ENCODE measurements at places on chromosomes 4 and X. TPM values are rescaled to one million over a fixed set of nuclear protein-coding genes. Genes with fewer than 3 reads are reported as not detected.

Gene TLL1
- total RNA-seq, result not detected

Gene SRPX2
- total RNA-seq, result not detected

Gene PITX2
- not detected for total RNA-seq

Gene RAB40AL
- total RNA-seq, result not detected

Gene USP17L28
- total RNA-seq, result not detected

Gene TLR10
- 2.0 TPM for total RNA-seq

Gene ATP11C
- 37.0 TPM for total RNA-seq

Gene DYNLT3
- 40.0 TPM for total RNA-seq

Gene JADE3
- 0.47 TPM for total RNA-seq

Gene APLN
- not detected for total RNA-seq

Gene DLG3
- total RNA-seq, result 5.6 TPM

Gene ERVMER34-1
- not detected for total RNA-seq

Gene ZNF41
- 15.3 TPM for total RNA-seq

Gene GAK
- 164 TPM for total RNA-seq

Gene SERPINA7
- total RNA-seq, result not detected

Gene TREX2
- total RNA-seq, result 4.6 TPM

Gene ANKRD17
- total RNA-seq, result 63.4 TPM

Gene FGF13
- total RNA-seq, result not detected

Gene CITED1
- not detected for total RNA-seq

Gene IQCM
- total RNA-seq, result not detected

Gene GYPE
- total RNA-seq, result 5.6 TPM

Gene NAP1L2
- total RNA-seq, result 17.0 TPM

Gene STBD1
- total RNA-seq, result 0.49 TPM

Gene WDR44
- 17.9 TPM for total RNA-seq

Gene BBS12
- total RNA-seq, result 1.9 TPM

Gene SOWAHD
- 2.0 TPM for total RNA-seq

Gene PAGE4
- not detected for total RNA-seq

Gene VCX3B
- not detected for total RNA-seq

Gene TACR3
- not detected for total RNA-seq

Gene PPP1R3F
- total RNA-seq, result 14.8 TPM

Gene ASB12
- total RNA-seq, result 0.29 TPM

Gene COX18
- total RNA-seq, result 20.2 TPM

Gene CENPVL2
- not detected for total RNA-seq

Gene MAGIX
- 0.96 TPM for total RNA-seq

Gene FATE1
- total RNA-seq, result not detected

Gene AWAT2
- total RNA-seq, result not detected

Gene HTN3
- not detected for total RNA-seq

Gene RNF150
- total RNA-seq, result not detected

Gene VMA21
- 32.2 TPM for total RNA-seq

Gene FAM47E
- total RNA-seq, result 0.60 TPM

Gene TEX13B
- total RNA-seq, result not detected

Gene KCTD8
- not detected for total RNA-seq

Gene MAGEE1
- total RNA-seq, result 11.8 TPM

Gene GAB3
- 9.9 TPM for total RNA-seq

Gene FGFBP2
- 13.3 TPM for total RNA-seq
